ENCODE measurements at places on chromosomes 7 and 10.

- DNase-seq, result peak; percentile 52
Observed at GRCh38 chr7:80210400-80210799, 75.8 kb downstream of the GNAI1 start.

GRCh38 chr10:83078645-83079044 lies 1060.7 kb upstream of the GHITM start:
- DNase-seq, result no peak

DNA sequence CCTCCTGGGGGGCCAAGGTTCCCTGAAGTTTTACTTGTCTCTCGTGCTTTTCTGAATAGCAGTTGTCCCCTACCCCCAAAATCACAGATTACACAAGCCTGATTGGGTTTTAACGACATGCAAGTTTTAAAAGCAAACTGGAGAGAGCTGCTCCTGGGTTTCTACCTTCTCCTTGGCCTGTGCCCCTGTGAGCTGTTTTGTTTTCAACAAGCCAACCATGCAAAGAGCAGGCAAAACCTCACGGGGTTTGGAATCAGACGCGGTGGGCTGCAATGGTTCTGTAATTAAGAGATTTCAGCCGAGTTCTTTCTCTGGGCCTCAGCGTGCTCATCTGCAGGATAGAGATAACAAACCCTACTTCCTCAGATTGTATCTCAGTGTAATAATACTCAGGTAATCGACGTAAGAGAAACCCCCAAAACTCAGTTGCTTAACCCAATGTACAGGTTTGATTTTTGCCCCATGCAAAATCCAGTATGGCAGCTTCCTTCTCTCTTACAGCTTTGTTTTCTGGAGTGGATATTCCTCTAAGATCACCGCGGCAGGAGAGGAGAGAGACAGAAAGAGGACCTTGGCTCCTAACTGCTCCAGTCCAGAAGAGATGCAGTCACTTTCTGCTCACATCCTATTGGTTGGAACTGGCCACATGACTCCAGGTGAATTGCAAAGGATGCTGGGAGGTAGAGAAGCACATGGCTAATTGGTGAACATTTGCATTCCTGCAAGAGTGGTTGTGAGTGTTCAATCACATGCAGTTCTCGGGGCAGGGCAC lies 42.0 kb downstream of the MYL10 start:
- DNase-seq, result no peak

DNA sequence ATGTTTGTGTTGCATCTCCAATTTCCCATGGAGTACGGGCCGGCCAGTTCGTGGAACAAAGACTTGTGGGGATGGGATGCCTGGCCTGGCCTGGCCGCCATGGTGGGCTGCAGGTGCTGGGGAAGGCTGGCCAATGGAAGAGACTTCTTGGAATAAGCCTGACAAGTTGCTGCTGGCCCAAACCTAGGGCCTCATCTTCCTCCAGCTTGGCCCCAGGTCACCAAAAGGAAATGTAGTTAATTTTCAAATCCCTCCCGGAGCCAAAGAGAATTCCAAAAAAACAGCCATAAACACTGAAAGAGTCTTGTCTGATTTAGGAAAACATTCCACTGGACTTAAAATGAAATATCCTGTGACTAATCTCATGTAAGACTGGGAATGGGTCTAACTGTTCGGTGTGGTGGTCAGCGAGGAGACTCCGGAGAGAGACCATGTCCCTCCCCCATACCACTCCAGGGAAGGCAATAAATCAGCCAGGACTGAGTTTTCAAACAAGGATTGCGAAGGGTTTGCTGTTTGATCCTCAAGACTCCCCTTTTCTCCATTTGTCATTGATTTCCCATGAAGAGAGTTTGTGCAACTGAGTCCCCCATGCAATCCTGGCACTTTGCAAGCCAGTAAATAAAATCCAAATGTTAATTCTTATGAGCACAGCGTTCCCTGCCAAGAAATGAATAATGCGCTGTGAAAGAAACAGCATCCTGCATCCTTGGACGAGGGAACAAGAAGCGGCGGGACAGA lies 128.7 kb upstream of the HABP2 start:
- DNase-seq, result no peak

DNA sequence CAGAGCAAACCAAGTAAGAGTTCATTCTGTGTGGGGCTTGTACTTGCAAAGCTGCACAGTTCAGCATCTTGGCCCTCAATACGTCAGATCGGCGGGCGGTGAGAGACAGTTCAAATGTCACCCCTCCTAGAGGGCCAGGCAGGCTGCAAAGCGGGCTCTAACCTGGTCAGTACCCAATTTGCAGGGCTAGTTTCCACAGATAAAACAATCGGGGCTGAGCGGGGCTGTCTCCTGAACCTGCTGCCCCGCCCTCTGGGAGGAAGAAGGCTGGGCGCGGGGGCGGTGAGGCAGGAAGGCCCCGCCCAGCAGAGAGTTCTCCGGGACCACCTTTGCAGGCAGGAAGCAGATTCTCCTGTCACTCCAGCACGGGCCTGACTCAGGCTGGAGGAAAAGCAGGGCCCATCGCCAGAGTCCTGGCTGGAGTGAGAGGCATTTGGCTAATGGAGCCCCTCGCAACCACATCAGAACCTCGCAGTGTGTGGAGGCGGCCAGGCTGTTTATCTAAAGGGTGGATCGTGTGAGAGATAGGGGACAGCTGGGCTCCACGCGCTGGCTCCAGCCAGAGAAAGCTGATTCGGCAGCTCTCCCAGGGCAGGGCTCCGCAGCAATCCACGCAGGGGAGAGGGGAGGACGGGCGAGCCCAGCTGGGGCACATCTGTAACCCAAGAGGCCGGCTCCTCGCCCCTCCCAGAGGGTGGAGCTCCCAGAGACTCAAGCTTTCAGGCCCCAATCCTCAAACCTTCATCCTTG lies 83.1 kb downstream of the SH3PXD2A start:
- DNase-seq, result no peak

DNA sequence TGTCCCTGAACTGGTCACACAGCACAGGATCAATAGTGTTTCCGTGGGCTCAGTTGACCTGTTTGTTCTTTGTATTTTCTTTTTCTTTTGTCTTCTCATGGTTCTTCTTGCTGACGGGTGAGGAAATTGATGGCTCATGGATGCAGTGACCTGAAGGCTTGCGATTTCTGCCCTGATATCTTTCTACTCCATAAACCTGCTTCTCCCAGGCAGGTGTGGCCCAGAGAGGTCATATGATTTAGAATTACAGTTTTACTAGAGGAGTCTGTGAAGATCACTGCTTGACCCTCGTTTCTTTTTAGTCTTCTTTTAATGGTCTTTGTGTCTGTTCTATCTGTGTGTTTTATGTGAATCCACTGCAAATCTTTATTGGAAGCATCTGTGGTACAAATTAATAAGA lies 195.1 kb upstream of the KLF6 start:
- DNase-seq, result no peak

GRCh38 chr10:106424981-106425380 lies 739.5 kb downstream of the SORCS1 start:
- DNase-seq, result no peak

DNA sequence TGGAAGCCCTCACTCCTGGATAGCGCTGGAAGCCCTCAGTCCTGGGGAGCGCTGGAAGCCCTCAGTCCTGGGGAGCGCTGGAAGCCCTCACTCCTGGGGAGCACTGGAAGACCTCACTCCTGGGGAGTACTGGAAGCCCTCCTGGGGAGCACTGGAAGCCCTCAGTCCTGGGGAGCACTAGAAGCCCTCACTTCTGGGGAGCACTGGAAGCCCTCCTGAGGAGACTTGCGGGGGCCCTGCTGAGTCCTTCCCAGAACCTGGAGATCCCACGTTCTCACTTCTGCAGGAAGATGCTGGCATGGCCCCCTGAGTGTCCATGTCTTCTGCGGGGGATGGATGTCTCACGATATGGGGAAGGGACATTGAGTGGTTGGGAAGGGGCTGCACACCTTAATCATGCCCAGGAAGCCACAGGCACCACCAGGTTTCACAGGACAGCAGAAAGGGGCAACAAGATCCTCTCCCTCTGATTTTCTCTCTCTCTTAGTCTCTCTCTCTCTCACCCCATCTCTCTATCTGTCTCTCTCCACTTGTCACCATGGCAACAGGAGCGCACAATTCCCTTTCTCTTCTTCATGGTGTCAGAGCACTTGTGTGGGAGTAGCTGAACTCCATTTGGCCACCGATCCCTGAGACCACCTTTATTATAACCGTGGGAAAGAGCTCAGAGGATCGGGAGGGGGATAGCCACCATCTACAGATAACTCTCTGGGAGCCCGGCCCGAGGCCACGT lies 267.0 kb downstream of the TCERG1L start:
- no peak for DNase-seq

DNA sequence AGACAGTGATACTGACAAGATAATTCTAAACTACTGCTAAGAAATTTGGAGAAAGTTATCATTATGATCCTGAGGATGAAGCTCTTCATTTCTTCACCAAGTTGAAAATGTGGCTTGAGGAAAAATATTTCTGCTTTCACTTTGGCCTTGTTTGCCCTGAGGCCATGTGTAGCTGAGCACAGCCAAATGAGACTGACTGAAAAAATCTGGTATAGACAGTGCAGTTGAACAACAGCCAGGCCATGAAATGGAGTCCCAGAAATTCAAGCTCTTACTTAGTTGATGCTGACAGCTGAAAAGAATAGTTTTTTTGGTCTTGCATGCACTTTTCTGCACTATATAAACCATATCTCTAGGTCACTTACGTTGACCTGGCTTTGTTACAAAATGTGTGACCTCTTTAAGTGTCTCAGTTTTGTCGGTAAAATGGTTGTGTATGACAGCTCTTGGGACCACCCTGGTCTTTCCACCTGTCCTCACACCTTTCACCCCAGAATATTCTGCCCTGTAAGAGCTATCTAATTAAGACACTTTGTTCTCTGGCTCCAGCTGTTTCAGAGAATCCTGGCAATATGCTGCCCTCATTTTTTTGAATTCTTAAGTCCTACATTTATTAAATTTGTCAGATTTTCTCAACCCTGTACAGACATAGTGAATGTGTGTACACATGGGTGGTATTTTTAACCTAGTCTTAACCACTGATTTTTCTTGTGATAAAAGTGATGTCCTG lies 91.3 kb downstream of the CD36 start:
- no peak for DNase-seq

- DNase-seq, result no peak
Observed at GRCh38 chr7:73544678-73545077, 12.8 kb downstream of the BCL7B start.

DNA sequence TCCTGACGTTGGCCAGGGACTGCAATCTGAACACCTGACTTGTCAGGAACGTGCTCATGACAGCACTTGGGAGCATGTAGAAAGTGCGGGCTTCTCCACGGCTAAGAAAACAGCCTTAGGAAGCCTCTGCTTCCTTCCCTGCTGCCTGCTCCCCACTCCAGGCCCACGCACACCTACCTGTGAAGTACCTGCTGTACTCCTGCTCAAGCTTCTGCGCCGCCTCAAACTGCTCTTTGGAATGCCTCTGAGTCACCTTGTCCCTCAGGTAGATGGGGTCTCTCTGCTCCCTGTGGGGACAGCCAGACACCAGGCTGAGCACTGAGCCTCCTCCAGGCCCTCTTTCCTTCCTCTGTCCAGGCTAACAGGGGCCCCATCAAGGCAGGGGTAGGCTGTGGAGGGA lies 132.7 kb downstream of the DLG5 start:
- no peak for DNase-seq

DNA sequence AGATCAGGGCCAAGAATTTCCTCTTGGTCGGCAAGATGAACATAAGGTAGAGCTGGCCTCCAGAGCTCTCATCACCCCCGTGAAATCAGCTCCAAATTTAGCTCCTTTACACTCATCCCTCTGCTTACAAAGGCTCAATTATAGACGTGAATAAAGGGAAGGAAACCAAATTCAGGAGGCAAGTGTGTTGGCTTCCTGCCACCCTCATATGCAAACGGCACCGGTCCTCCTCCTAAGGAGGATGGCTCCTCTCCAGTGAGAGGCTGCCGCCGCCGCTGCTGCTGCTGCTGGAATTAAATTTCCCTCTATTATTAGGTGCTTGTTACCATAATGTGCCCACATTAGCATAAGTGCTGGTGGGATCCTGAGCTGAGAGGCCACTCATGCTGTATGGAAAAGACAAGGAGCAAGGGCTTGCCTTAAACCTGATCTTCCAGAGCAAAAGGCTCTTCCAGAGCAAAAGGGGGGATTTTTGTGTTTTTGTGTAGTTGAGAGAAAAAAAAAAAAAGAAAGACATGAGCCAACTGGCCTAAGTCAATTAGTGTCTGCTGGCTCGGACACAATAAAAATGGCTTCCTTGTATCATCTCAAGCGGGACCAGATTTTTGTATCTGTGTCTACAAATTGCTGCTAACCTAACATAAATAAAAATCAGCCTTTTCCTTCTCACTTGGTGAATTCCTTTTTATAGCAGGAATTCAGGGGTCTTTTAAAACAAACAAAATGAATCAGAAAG lies 68.4 kb downstream of the CDHR3 start:
- DNase-seq, result peak; percentile 73

GRCh38 chr10:111117528-111118277 lies 40.9 kb downstream of the ADRA2A start:
- no peak for DNase-seq

DNA sequence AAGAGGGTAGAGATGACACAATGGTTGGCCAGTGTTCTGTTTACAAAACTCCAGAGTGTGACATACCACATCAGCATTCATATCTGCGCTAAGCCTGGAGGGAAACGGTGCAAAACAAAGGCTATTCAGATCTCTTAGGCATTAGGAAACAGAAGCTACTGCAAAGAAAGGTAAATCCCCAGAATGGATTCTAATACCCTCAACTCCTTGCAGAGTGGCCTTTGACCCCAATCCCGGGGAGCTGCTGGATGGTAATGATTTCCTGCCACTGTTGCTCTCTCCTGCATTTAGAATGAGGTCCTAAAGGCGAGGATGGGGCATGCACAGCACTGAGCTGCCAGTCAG lies 65.2 kb downstream of the AOAH start:
- peak; percentile 78 for DNase-seq

GRCh38 chr10:45427262-45427969 lies 53.4 kb downstream of the ALOX5 start:
- DNase-seq, result no peak

GRCh38 chr10:114931072-114931679 lies 6.8 kb upstream of the TRUB1 start:
- DNase-seq, result no peak

DNA sequence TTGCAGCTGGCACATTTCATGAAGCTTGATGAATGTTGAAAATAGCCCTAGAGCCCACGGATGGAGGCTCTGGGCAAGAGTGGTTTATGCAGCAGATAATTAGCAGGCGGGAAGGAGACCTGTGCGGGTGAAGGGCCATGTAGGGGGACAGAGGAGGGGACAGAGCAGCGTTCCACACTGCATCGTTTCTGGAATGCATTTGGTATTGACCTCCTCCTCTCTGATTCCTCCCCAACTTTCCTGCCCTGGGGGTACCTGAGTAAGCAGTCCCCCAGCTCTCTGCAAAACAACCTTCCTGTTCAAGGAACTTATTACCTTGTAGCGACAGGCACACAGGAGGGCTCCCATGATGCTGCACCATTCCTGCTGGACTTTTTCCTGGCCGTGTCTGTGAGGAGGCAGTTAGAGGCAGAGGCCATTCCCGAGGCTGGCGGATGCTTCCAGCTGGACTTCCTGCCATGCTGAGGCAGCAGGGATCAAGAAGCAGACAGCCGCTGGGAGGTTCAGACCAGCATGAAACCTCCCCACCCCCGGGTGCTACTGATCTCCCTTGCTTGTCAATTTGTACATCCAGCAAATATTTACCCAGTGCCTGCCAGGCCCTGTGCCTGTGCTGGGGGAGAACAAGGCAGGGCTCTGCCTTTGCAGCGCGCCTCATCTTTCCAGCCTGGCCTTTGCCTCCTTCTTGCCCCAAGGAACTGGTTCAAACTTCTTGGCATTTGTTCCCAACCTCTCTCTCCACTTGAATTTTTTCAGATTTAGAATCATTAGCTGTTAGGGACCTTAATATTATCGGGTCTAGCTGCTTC lies 28.7 kb downstream of the SLC29A3 start:
- DNase-seq, result no peak

Data from NCI-H2029 (cell line).